ENCODE measurements at places on chromosomes 12 and 14.

DNA sequence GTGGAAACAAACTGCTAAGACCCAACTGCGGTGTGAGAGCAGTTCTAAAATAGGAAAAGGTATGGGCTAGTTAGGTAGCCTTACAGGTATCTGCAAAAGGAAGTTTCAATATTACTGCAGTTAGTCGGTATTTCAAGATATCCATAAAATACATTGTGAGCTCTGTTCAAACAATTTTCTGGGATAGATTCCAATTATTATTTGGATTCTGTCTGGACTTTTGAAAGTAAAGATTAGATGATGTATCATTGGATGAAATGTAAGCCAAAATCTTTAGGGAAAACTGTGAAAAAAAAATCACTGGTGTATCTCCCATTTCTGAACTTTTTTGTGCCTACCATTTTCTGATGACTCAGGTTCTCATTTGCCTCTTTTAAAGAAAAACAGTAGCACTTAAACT lies 621.6 kb downstream of the CCER1 start:
- no peak for DNase-seq

DNA sequence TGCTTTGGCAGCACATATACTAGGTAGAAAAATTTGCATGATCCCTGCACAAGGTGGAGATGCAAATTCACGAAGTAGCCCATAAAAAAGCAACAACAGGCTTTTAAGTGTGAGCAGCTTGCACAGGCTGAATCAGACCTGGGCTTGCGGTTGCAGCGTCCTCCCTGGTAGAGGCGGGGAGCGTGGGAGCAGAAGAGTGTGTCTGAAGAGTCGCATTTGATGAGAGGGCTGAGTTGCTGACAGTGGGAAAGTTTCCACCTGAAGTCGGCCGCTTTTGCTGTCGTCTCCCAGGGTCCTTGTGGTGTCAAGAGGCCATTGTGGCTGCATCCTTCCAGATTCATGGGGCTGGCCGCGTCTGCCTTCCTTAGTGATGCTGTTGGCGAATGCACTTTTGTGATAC lies 6.2 kb downstream of the AACS start:
- DNase-seq: no peak

GRCh38 chr14:94052199-94052598 lies 26.1 kb downstream of the OTUB2 start:
- no peak for DNase-seq

- DNase-seq: no peak
These were observed 386.7 kb downstream of the ADAMTS20 start for GRCh38 chr12:43165351-43165750.

DNA sequence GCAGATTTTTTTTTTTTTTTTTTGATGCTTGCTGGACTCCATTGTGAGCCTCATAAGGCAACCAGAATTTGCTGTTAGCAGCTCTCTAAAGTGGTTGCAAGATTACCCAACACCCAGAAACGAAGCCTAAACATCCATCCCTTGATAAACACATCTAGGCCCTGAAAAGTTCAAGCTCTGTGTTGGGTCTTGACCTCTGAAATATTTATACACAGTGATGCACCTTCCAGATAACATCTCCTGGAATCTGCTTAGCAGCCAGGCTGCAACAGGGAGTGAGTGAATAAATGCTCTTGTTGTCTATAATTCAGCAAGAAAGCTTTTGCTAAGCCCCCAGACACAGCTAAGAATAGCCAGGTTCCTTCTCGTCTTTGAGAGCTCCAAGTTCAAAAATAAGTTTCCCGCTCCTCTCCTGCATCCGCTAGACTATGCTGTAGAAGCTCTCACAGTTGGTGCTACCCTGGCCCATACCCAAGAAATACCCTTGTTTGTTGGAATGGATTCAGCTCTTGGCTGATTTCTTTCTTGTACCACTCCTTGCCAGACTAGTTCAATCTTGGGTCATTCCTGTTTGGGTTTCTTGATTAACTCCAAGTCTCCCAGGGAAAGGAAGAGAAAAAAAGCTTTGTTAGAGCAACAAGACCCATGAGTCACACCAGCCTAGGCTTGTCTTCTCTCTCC lies 610.6 kb upstream of the TBX3 start:
- no peak for DNase-seq

- DNase-seq: no peak
These were observed 474.8 kb upstream of the NOVA1 start for GRCh38 chr14:27072589-27072988.

GRCh38 chr12:55818886-55819285 lies 1.0 kb downstream of the ORMDL2 start:
- no peak for DNase-seq

- no peak for DNase-seq
These were observed 69.8 kb downstream of the ANO4 start for GRCh38 chr12:100864366-100864765.

DNA sequence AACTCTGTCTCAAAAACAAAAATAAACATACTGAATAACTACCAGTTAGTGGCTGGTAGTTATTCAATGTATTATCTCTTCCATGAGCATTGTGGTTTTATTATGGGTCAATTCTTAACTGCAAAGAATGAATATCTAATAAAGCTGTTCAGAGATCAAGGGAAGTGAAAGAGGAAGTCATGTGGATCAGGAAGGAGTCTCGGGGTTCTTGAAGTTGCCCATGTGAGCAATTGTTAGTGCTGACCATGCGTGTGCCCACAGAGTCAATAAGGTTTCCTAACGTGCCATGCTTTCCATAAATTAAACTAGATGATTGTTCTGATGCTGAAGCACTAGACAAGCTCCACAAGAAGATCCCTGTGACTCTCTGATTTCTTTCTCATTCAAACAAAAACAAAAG lies 136.5 kb upstream of the CPSF6 start:
- peak; percentile 33 for DNase-seq

GRCh38 chr12:76084863-76085519 lies 506 bp upstream of the NAP1L1 start:
- DNase-seq: no peak

DNA sequence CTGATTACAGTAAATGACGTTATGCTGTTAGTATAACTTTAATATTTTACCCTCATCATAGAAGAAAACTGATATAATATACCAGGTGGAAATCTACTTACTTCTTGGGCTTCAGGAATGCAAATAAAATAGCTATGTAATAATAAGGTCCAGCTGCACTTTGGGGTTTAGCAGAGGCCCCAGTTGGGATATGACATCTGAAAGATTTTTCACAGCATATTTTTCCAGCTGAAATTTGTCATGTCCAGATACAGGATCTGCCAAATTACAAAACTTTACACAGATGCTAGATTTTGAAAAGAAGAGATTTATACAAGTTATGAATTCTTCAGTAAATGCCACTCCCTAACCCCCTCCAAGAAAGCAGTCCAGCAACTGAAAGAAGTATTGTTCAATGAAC lies 29.2 kb upstream of the DCN start:
- no peak for DNase-seq

DNA sequence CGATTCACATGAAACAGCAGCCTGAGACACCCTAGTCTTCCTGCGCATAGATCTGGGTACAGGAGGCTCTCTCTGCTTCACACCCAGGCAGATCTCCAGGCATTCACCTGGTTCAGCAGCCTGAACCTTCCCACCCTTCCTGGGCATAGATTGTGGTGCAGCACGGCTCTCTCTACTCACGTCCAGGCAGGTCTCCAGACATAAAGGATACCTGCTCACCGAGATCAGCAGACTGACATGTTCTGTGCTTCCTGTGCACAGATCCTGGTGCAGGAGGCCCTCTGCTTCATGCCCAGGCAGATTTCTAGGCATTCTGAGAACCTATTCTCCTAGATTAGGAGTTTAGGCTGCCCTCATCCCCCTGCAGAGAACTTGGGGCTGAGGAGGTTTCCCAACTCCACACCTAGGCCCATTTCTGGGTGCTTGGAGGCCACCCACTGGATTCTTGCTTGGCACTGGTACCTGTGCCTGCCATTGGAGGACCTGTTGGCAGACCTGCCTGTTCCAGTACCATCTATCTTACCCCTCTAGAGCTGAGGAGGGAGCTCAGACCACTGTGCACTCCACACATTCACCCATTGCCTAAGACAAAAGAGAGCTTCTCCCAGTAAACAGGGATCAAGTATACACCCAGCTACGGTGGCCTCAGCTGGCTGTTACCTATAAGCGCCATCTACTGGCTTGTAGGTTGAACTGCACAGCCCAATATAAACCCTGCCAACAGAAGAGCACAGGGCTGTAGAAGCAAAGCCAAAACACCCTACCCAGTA lies 28.0 kb upstream of the GARIN6 start:
- DNase-seq: peak; percentile 9

DNA sequence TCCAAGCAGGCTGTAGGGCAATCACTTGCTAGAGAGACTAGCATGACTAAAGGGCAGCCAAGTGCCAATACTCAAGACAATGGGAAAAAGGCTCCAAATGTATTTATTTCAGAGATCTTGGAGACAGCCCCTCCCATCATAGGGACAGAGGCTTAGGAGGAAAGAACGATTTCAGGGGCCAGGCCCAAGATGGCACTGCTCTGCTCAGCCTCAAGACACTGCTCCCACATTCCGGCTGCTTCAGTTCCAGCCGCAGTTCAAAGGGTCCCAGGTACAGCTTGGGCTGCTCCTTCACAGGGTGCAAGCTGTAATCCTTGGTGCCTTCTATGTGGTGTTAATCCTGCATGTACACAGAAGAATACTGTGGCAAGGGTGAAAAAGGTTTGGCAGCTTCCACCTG lies 19.4 kb upstream of the OR4K5 start:
- DNase-seq: no peak

DNA sequence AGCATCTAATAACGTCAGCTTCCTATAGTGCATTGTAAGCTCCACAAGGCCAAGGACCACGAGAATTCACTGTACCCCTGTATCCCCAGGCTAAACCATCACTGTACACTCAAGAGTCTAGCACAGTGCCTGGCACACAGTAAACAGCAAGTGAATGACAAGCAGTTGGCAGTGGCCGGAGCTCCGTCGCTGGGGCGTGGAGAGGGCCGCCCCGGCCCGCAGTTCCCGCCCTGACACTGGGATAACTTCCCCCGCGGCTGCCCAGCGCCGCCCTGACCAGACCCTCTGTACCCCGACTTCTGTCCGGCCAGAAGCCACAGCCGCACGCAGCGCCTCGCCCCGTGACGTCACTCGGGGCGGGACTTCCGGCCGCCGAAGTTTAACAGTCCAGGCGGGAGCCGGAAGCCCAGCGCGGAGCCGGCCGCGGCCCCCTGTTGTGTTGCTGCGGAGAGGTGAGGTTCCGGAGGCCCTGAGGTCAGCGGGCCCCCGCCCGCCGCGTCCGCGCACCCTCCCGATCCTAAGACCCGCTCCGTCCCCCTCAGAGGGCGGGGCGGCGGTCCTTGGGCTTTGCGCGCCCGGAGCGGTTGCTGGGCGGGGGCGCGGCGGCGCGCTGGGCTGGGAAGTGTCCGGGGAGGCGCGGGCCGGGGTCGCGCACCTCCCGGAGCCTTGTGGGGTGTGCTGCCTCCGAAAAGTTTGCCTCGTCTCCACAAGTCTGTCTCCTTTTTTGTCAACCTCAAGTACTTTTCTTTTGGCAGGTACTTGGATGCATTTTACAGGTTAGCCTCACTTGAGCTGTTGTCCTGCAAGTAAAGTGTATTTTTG lies at the start of gene NEDD1:
Gene NEDD1 (plus strand): TSS at position 409 of the 822 bp plus-strand sequence. CDS start 2,503 bp downstream, outside the sequence.
- DNase-seq: peak; percentile 80

GRCh38 chr12:7395950-7396349 lies 48.0 kb downstream of the CD163L1 start:
- DNase-seq: no peak

GRCh38 chr12:113710216-113710615 lies 238.5 kb upstream of the LHX5 start:
- DNase-seq: no peak

- DNase-seq: peak; percentile 49
These were observed 860 bp downstream of the NDRG2 start for GRCh38 chr14:21023817-21024584.

GRCh38 chr14:71588028-71588427 lies 344.2 kb upstream of the RGS6 start:
- DNase-seq: no peak

GRCh38 chr12:77032406-77032805 lies 33.0 kb downstream of the E2F7 start:
- DNase-seq: no peak

- DNase-seq: no peak
These were observed 53.4 kb downstream of the FLRT2 start for GRCh38 chr14:85583380-85583779.

GRCh38 chr12:49536526-49537071 lies 2.2 kb upstream of the KCNH3 start:
- DNase-seq: no peak
